Activated T-helper 1 cell treated with anti-CD3 and anti-CD28 coated beads, Interleukin-2, amount 50 U/mL, for 16 hours (primary cell): ENCODE measurements at places on chromosomes 6 and 20.

DNA sequence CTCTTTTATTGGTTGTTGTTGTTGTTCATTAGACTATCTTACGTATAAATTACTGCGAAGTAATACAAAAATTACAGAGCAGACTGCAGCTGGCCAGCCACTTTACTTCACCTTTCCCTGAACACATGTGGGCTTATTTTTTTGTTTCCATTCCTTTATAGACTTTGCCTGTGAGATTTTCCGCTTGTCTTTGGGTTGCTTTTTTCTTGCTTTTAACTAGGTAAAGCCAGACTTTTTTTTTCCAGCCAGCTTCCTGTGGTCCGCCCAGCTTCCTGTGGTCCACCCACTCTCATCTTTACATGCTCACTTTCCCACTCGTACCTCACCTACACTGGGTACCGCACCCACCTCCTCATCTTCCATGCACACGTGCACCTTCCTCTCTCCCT is 79.0 kb downstream of the IPCEF1 start:
- DNase-seq = no peak

DNA sequence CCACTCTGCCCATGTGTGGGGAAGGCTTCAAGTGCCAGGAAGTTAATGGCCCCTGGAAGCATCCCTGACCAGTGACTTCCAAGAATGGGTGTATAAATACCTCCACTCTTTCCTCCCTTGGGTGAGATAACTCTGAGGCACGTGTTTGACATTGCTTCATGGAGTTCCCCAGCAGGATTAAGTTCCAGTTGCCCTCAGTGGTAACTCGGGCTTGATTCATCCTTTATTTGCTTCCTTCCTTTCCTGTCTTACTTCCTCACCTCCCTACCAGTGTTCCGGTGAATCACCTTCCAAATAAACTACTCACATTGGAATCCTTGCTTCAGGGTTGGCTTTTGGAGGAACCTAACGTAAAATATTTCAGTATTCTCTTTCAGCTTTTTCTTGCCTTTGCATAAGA is 84.6 kb upstream of the JAG1 start:
- no peak for DNase-seq

- DNase-seq = no peak
Measured at GRCh38 chr20:59993736-59994430, 35.7 kb downstream of the CDH26 start.

DNA sequence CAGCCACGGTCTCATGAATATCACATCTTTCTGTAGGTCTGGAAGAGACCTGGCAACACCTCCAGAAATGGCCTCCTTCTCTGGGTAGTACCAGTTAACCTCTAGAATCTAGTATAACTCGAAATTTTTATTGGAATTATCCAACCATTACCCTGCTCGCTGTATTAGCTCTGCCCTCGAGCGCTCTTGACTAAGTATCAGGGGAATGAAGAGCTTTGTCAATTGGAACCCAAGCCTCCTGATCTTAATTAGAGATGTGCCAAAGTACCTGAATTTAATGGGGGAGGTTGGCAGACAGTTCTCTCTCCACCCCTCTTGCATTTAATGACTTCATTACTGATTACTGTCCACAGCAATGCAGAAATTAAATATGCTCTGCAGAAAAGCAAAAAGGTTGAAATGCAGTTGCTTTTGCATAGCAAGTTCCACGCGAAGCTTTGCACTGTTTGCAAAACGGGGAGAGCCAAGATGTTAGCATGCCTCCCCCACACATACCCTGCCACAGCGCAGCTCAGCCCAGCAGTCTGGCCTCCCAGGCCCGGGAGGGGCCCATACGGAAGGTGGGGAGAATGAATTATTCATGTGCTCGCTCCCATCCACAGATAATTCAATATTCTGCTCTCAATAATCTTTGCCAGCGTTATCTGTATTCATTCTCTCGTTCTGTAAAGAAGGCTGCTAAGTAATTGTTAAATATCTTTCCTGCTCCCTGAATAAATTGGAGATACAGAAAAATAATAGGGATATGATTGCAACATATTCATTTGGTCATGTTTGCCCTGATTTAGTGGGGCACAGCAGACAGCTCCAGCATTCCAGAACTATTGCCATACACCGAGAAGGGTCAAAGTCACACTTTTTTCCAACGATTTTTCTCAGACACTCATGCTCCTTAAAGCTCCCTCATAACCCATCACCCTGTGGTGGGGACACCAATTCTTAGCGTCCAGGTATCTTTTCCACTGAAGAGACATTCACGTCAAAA is 305.8 kb downstream of the CDH26 start:
- no peak for DNase-seq

DNA sequence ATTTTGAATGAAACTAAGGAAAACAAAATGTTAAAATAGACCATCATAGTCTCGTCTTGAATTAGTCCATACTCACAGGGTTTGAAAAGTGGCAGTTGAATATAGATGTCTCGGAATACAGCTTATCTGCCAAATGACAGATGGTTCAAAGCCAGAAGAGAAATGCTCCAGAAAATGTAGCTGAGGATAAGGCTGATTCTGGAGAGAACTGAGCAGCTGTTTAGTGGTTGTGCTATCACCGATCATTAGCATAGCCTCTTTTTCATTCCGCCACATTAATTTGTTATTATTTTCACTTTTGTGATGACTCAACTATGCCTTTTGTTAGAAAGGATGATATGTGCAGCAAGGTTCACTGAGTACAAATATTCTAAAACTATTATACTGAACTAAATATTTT is 390.2 kb upstream of the MAN1A1 start:
- no peak for DNase-seq

- no peak for DNase-seq
Measured at GRCh38 chr6:118344014-118344670, 204.0 kb upstream of the PLN start.

GRCh38 chr6:154736618-154737259 is 3.5 kb downstream of the SCAF8 start:
- DNase-seq = no peak

GRCh38 chr6:8551993-8552392 is 116.6 kb upstream of the SLC35B3 start:
- DNase-seq = no peak

DNA sequence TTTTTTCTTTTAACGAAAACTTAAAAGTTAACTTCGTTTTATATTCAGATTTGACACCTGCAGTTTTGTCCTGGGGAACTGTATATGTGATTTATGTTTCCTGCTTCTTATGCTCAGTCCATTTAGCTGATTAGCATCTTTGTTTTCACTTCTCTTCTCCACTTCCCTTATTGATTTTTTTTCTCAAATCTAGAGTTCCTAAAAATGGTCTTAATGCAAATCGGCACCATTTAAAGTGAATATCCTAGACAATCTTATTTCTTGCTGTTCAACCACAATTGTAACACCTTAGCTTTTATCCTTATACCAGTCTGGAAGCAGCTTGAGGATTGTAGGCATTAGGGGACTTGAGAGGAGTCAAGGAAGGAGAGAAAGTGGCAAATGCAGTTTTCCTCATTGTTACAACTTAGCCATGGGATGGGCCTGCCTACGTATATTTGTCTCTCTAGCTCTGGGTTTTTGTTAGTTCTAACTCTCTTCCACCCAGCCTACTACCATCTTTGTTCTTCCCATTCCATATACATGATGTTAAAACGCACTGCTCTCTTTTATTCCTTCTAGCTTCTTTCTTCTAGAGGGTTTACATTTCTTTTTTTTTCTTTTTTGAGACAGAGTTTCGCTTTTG is 8.5 kb downstream of the QRSL1 start:
- no peak for DNase-seq

DNA sequence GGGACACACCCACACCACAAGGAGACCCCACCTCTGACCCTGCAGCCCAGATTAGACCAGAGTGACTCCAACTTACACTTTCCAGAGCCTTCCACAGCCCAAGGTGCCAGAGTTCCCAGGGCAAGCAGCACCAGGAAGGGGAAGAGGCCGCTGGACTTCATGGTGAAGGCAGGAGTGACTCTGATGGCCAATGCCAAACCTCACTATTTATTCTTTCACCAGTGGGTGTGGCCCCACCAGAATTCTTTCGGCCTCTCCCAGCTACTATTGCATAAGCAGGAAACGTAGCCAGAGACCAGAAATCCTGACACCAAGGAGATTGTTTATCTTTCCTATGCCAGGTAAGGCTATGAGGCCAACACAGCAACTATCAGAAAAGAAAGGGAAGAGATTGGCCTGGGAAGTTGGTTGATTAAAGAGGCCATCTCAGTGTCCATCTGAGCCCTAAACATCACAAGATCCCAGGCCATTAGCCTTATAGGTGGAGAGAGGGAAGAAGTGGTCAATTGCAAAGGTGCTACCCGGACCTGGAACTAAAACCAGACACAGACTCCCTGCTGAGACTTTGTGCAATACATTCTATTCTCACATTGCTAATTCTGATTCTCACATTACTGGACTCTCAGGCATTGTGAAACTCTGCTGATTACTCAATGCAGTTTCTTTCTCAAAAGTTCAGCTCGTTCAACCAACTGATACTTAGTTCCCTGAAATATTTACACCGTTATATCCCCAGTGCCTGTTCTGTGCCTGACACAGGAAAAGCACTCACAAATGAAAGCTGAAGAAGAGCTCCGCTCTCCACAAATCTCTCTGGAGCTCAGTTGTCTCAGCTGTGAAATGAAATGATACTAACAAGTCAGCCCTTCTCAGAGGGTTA is at the start of gene SLPI:
Gene SLPI (minus strand): TSS at position 182 of the 880 bp plus-strand sequence. CDS start 21 bp downstream, at position 161.
- DNase-seq = no peak

DNA sequence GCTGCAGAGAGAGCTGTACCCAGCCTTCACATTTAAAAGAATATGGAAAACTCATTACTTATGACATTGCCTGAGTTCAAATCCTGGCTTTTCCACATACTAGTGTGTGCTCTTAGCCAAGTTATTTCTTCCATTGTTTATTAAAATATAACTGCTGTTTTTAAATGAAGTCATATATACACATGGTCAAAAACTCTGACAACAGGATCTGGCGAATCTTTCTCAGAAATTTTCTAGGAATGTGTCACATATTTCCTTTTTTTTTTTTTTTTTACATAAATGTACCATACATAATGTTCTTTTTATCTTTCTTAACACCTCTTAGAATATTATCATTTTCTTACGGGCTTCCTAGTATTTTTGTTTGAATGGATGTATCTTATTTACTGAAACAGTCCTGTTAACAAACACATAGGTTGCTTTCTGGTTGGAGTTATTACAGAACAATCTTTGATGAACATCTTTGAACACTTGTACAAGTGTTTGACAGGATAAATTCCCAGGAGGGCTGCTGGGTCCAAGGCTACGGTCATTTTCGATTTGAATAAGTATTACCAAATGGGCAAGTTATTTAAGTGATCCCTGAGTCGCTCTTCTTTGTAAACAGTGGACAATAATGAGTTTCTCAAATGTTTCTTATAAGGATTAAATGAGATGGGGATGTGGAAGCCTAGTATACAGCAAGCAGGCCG is 1.6 kb upstream of the SNX9 start:
- no peak for DNase-seq

DNA sequence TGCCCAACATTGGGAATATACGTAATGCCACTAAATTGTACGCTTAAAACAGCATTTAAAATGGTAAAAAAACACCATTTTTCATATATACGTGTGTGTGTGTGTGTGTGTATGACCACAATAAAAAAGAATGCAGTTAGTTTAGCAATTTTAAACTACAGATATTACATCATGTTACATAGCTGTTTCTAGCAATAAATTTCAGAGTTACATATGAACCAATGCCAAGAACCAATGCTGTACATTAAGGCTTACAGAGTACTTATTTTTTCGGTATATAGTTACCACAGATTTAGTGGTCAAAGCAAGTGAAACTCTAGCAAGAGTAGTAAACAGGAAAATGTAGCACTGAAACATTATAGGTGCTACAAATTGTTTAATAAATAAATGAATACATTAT is 119.3 kb downstream of the PDE10A start:
- DNase-seq = no peak

GRCh38 chr20:24772667-24773066 is 176.4 kb upstream of the CST7 start:
- DNase-seq = no peak

DNA sequence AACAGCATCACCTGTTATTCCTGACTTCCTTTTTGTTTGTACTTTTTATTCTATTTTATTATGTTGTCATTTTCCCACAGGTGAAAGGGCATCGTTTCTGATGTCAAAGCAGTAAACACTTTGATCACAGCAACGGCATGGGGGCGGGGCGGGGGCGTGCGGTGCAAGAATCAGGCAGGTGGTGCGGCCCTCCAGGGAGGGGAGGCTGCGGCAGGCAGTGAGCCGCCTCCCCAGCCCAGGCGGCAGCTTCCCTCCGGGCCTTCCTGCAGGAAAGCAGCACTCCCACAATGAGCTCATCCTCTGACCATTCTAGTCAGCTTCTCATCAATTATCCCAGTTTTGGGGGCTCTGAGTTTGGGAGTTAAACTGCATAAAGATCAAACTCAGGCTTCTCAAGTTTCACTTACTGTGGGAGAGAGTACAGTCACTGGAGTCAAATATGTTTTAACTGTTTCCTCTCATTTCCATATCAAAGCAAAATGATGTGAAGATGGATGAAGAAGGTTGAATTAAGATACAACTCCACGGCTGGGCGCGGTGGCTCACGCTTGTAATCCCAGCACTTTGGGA is 608.4 kb upstream of the AGPAT4 start:
- no peak for DNase-seq

GRCh38 chr6:130070792-130071191 is 52.4 kb downstream of the L3MBTL3 start:
- DNase-seq = no peak

DNA sequence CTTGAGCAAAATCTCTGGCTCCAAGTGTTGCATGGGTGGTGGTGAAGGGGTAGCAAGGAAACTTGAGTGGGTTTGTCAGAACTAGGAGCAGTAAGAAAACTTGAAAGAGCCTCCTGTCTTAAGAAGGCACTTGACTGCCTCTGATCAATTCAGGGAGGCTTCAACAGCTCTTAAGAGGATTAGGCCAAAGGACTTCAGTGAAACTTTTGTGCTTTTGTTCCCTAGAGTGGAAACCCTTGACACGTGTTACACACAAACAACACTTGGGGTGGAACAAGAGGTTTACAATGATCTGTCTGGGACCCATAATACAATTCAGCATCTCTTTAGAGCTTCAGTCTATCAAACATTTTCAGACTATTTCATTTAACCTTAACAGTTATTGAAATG is 80.1 kb upstream of the ARMC2 start:
- DNase-seq = no peak

- no peak for DNase-seq
Measured at GRCh38 chr6:109055771-109056235, 38.8 kb downstream of the SESN1 start.

DNA sequence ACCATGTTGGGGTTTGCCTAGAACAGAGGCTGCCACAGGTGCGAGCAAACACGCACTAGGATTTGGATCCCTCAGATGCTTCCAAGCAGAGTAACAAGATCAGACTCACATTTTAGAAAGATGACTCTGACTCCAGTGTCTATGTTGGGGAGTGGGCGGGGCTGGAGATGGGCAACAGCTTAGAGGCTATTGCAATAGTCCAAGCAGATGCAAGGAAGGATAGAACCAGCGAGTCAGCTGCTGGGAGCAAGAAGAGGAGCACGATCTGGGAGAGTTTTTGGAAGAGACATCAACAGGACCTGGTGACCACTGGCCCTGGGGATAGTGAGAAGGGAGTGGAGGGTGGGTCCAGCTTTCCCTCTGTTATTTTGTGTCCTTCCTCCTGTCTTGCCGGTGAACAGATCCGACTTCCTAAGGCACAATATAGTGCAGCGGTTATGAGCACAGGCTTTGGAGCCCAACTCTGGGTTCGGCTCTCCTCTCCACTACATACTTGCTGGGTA is 52.7 kb downstream of the FGD2 start:
- DNase-seq = no peak
